ENCODE measurements at places on chromosomes 13 and 19.

GRCh38 chr13:65829241-65830008 lies 1400.7 kb downstream of the PCDH9 start:
- no peak for DNase-seq

DNA sequence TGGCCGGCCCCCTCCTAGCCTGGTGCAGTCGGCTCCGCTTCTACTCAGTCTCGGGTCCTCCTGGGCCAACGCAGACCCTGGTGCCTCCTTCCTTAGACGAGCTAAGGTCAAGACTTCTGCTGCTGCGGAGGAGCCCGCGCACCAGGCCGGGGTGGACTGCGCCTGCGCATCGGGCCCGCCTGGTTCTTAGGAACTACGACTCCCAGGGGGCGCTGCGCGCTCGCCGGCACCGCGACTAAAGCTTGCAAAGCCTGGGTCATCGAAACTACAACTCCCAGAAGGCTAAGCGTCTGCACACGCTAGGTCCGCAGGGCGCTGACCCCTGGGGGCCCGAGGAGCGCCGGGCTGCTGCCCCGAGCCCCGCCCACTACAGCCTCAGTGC lies at the start of gene ZNF835:
ZNF835 (minus strand) TSS at position 145 of the 382 bp plus-strand sequence. CDS start 6,559 bp downstream, outside the sequence.
- DNase-seq: peak; percentile 40

DNA sequence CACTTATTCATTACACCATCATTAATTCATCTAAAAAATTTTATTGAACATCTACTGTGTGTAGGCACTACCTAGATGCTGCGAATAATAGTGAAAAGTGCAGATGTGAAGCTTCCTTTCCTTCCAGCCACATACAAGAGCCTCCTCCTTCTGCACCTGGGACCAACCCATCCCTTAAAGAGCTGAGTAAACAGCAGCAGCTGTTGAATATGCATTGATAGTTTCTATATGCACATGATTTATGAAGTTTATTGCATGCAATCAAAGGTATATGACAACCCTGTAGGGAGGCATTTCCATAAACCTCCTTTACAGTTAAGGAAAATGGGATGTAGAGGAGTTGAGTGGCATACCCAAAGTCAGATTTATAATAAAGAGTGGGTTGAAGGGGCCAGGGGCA lies 110.3 kb upstream of the IPO5 start:
- DNase-seq: no peak

- no peak for DNase-seq
Observed at GRCh38 chr13:31476753-31477152, 262.6 kb upstream of the RXFP2 start.

- no peak for DNase-seq
Observed at GRCh38 chr13:35136585-35136984, 194.5 kb downstream of the NBEA start.

DNA sequence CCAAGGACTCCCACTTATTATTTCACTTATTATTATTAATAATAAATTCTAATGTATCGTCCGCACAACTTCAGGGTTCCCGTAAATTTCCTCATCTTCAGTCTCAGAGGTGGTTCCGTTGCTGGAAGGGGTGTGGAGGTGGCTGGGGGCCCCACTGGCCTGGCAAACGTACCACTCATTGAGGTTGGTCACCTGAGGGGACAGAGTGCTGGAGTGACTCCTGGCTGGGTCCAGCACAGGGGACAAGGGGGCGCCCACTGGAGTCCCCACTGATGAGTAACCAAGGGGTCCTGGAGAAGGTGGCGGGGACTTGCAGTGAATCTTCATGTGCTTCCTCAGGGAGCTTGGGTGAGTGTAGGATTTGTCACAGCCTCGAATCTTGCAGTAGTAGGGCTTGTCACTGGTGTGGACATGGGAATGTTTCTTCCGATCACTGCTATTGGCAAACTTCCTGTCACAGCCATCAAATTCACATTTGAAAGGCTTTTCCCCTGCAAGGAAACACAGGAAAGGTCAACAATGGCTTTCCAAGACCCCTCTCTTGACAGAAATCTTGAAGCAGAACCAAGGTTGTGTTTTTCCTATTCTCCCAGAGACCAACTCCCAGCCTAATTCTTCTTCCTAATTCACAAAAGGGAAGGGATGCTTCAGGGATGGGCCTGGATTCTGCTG lies 6.1 kb downstream of the ZIC5 start:
- no peak for DNase-seq

DNA sequence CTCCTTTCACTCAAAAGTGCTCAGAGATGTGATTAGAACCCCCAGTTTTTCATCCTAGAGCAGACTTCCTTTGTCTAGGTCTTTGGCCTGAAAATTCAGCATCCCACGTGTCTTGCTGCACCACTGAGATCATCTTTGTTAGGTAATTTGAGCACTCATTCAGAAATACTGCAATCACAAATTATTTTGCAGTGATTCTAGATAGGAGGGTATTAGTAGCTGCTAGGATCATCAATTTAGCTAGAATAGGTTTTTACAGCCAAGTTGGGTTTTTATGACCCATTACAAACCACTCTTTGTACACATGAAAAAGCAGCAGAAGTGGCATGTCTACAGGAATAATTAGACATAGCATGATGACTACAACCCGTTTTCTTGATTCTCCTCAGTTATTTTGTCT lies 219.6 kb downstream of the GPC6 start:
- no peak for DNase-seq

DNA sequence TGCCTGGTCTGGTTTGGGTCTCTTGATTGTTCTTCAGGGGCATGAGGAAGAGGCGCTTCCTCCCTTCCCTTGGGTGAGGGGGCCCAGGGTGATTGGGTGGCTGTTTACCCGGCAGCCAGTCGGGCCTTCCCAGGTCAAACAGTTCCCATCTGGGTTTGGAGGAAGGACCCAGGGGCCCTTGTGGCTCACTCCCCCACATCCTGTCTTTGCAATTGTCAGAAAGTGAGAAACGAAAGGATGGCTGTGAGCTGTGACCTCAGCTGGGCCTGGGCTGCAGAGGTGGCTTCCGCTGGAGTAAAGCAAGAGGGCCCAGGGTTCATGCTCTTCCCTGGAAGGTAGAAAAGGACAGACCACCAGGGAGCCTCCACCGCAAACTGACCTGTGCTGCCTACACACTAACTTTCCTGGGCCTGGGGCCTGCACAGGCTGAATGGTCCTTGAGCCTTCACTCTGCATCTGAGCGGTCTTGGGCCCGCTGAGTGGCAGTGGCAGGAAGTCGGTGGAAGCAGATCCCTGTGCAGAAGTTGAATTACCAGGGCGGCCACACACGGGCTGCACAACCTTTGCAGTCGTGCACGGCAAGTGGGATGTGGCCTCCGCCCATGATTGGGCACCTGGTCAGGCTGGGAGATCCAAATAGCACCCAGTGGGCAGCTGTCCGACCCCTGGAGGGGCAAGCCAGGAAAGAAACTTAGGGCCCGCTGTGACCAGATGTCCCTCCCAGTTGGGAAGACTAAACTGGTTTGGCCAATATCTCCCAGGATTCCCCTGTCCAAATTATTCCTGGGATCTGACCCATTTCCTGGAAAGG lies 5.3 kb upstream of the CD79A start:
- peak; percentile 81 for DNase-seq

- DNase-seq: no peak
Observed at GRCh38 chr13:105969761-105970160, 565.7 kb downstream of the EFNB2 start.

DNA sequence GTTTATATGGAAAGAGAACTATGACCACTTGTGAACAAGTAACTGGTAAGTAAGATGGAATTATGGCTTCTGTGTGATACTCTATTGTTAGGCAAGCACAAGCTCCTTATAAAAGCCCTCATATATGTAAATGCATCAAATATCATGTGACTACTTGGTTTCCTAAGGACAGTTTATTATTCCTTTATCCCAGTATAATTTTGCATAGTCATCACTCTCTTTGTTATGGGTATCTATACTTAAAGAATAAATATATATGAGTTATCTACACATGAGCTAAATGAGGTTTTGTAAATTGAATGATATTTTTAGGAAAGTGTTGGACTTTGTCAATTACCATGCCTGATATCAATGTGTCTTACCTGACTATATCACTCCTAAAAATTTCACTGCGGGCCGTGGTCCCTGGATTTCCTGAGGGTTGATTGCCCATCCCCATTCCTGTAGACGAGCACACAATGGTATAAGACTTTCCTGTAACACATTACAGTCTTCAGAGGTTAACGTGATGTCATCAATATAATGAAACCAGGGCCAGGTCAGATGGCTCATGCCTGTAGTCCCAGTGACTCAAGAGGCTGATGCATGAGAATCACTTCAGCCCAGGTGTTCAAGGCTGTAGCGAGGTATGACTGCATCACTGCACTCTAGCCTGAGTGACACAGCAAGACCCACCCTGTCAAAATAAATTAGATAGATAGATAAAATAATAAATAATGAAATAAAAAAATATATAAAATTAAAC lies 20.7 kb downstream of the ZNF844 start:
- no peak for DNase-seq

GRCh38 chr19:34173193-34173956 lies 1.1 kb downstream of the LSM14A start:
- DNase-seq: peak; percentile 43

GRCh38 chr13:19183676-19184075 lies 2.1 kb upstream of the TUBA3C start:
- DNase-seq: no peak

GRCh38 chr13:27658546-27658945 lies 36.9 kb downstream of the POLR1D start:
- DNase-seq: no peak

GRCh38 chr13:113041293-113041690 lies 64.3 kb upstream of the F7 start:
- no peak for DNase-seq

DNA sequence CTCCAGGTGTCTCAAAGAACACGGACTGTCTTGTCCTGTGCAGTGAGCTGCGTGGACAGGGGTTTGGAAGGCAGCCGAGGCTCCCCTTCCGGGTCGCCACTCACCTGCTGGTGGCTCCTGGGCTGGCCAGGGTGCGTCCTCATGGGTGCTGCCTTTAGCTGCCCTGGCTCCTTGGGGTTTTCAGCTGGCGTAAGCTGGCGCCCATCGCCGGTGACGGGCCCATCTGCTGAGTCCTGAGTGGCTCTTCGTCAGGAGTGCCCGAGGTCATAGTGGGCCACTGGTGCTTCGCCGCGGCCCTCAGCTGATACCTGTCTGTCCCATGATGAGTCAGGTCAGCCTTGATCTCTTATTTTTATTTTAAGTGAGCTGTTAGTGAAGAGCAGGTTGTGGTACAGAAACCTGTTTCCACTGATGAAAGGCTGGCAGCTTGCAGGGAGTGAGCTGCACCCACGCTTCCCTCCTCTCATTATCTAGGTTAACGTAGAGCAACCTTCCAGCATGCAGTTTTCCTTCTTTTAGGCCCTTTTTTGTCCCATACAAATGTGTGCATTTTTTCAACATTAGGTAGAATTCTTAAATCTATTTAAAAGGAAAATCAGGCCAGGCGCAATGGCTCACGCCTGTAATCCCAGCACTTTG lies 18.4 kb downstream of the EPN1 start:
- DNase-seq: no peak

DNA sequence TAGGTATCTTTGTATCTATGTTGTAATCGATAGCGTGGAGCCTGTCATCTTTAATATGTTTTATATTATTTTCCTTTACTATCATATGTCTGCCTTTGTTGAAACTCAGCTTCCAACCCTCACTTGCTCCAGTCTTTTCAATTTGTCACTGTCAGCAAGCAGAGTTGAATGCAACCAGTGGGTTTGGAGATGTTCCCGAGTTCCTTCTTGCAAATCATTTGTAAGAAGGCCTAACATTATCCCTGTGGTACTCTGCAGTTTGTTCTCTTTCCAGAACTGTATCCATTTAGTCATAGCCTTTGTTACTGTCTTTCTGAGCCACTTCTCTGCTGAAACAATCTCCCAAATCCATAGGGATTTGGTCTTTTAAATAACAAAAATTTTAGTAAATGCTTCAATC lies 41.8 kb downstream of the RNASEH2B start:
- no peak for DNase-seq
